ENCODE measurements at places on chromosomes 1 and 21. TPM values are rescaled to one million over a fixed set of nuclear protein-coding genes. Genes with fewer than 3 reads are reported as not detected.

DNA sequence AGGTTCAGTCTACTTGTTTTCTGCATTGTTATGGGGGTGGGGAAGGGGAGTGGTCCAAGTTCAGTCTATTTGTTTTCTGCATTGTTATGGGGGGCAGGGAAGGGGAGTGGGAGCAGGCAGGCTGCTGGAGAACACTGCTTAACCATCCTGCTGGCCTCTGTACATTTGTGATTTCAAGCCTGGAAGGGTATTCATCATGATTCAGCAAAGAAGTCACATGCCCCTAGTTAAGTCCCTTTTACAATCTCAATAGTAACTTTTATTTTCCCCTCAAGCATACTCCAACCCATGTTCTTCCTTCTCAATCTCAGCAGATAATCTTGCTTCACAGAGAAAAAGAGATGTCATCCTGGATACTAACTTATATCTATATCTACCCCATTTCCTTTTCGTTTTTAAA is 7.9 kb downstream of the LYST start:
- no peak overlapping the region for H3K27ac ChIP-seq

GRCh38 chr21:21412096-21412495 is 413.9 kb downstream of the NCAM2 start:
- no peaks in the 10 kb centered on the region for H3K4me1 ChIP-seq
- no peaks in the 10 kb centered on the region for H3K27me3 ChIP-seq
- DNase-seq = no peak
- H3K4me3 ChIP-seq = no peak overlapping the region

The CELA2A gene
- total RNA-seq = not detected

DNA sequence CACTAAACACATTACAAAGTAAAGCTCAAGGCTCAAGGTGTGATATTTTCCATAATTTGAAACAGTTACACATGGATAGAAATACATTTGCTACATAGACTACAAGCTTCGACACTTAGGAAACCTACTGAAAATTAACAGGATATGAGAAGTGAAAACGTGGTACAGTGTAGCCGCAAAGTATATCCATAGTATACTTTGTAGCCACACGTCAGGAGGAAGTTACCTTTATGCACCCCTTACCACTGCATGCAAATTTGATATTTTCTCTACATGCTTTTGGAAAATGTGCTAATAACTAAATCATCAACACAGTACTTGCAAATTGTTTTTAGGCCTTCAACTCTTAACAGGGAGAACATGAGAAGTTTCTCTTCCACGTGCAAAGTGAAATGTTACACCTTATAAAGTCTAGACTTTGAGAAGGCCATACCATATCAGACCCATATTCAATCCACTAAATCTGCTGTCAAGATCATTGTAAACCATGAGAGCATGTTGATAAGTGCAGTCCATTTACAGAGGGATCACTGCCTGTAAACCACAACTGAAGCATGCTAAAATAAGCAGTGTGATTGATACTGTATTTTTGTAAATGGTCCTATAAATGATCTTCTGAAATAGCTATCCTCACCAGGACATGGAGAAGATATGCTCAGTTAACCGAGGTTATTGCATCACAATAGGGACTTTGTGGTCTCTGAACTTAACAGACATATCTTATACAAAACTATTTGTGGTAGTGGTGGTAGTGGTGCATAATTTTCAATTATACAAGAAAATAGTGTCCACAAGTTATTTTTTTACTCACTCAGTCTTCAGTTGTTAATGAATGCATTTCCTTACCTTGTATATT is 64.7 kb downstream of the VAV3 start:
- H3K27ac ChIP-seq = no peak overlapping the region
- no peak overlapping the region for H3K4me3 ChIP-seq
- peaks cover 20% of the 10 kb centered on the region for H3K27me3 ChIP-seq
- H3K36me3 ChIP-seq = no peaks in the 10 kb centered on the region
- DNase-seq = no peak

DNA sequence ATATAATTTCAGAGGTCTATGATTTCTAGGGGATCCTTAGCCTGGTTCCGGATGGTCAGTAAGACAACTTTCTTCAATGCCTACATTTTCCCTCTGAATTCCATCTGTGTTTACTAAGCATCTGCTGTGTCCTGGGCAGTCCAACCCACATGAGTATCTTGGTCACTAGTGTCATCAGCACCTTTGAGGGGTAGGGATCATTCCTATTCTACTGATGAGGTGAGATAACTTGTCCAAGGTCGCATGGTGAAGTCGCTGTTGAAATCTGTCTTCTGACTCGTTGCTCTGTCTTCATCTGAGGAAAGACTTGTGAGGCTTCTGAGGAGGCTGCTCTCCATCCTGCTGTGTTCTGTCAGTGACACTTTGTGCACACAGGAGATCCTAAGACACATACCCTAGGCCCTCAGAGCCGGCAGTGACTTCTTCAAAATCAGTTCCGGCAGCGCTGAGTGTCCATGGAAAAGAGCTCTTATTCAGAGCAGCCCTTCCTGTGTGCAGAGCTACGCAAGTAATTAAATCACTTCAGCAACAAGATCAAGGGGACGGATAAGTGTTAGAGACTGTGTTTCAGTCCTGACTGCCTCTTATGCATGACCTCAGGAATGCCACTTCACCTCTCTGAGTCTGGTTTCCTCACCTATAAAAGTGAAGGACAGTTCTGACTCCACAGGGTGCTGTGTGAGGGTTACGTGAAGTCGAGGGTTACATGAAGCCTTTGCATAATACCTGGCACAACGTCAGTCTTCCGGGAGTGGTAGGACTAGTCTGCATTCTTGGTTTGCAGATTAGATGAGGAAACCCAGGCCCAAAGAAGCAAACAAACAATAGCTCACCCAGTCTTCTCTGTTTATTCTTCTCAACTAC is 28.4 kb downstream of the AK2 start:
- no peak overlapping the region for H3K4me3 ChIP-seq
- no peaks in the 10 kb centered on the region for H3K27me3 ChIP-seq
- H3K4me1 ChIP-seq = peaks cover 52% of the 10 kb centered on the region
- H3K27ac ChIP-seq = peak overlapping the region; percentile 61
- peaks cover 56% of the 10 kb centered on the region for H3K36me3 ChIP-seq

GRCh38 chr1:1079408-1080121 is 5.5 kb upstream of the RNF223 start:
- H3K36me3 ChIP-seq = peaks cover 39% of the 10 kb centered on the region
- H3K27ac ChIP-seq = peak overlapping the region; percentile 74
- H3K4me1 ChIP-seq = peaks cover 5% of the 10 kb centered on the region
- no peaks in the 10 kb centered on the region for H3K27me3 ChIP-seq
- peak overlapping the region; percentile 50 for H3K4me3 ChIP-seq

The AADACL4 gene
- total RNA-seq = not detected

DNA sequence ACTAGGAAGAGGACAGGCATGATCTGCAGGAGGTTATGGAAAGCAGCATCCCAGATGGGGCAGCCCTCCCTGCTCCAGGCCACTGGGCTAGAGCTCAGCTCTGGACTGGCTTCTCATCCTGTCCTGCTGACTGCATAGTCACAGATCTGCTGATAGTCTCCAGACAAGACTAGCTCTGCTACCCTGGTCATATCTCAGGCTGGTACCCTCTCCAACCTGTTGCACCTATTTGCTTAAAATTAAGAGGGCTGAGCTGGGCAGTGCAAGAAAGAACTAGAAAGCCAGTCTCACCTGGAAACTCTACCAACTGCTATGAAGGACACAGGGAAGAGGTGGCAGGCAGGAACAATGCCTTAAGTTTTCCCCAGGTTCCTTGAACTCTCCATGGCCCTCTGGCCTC is 40.4 kb downstream of the ITPKB start:
- peaks cover 11% of the 10 kb centered on the region for H3K36me3 ChIP-seq
- H3K4me1 ChIP-seq = peaks cover 8% of the 10 kb centered on the region
- no peaks in the 10 kb centered on the region for H3K27me3 ChIP-seq

DNA sequence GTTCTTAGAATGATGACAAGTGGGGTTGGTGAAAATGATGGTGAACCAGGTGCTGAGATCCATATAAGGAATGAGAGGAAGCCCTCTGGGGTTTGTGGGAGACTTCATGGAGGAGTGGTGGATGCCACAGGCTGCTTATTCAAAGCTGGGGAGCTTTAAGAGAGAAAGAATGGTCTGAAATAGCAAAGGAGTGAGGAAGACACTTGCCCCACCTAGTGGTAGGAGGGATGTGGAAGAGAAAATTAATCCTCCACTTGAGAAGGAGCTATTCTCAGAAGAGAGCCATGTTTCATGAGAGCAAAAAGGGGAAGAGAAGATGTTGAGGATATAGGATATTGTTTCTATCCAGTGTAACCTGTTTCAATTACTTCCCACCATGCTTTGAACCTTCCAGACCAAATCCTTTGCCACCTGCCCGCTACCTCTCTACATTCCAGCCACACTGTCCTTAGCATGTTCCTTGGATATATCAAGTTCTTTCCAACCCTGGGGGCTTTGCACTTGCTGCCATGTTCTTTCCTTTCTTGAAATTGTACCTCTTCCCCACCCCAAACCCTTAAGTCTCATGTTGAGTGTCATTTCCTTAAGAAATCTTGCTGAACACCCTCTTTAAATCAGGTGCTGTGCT is 19.6 kb upstream of the ZNF648 start:
- H3K27ac ChIP-seq = no peak overlapping the region
- H3K27me3 ChIP-seq = no peaks in the 10 kb centered on the region
- no peaks in the 10 kb centered on the region for H3K36me3 ChIP-seq

- H3K36me3 ChIP-seq = no peaks in the 10 kb centered on the region
- H3K4me1 ChIP-seq = no peaks in the 10 kb centered on the region
- no peak for DNase-seq
- H3K27ac ChIP-seq = no peak overlapping the region
- H3K27me3 ChIP-seq = no peaks in the 10 kb centered on the region
These were observed 525.6 kb downstream of the PTBP2 start for GRCh38 chr1:97247196-97247595.

The KIAA1614 gene
- total RNA-seq = 0.27 TPM

- DNase-seq = no peak
- H3K36me3 ChIP-seq = no peaks in the 10 kb centered on the region
- H3K27ac ChIP-seq = no peak overlapping the region
- H3K27me3 ChIP-seq = no peaks in the 10 kb centered on the region
- peaks cover 10% of the 10 kb centered on the region for H3K4me1 ChIP-seq
- H3K4me3 ChIP-seq = no peak overlapping the region
These were observed 196.7 kb downstream of the PBX1 start for GRCh38 chr1:164755690-164756089.

- H3K4me1 ChIP-seq = peaks cover 19% of the 10 kb centered on the region
- H3K4me3 ChIP-seq = peak overlapping the region; percentile 77
- no peak for DNase-seq
- H3K27me3 ChIP-seq = no peaks in the 10 kb centered on the region
These were observed 147 bp downstream of the CLSTN1 start for GRCh38 chr1:9823693-9823942.

DNA sequence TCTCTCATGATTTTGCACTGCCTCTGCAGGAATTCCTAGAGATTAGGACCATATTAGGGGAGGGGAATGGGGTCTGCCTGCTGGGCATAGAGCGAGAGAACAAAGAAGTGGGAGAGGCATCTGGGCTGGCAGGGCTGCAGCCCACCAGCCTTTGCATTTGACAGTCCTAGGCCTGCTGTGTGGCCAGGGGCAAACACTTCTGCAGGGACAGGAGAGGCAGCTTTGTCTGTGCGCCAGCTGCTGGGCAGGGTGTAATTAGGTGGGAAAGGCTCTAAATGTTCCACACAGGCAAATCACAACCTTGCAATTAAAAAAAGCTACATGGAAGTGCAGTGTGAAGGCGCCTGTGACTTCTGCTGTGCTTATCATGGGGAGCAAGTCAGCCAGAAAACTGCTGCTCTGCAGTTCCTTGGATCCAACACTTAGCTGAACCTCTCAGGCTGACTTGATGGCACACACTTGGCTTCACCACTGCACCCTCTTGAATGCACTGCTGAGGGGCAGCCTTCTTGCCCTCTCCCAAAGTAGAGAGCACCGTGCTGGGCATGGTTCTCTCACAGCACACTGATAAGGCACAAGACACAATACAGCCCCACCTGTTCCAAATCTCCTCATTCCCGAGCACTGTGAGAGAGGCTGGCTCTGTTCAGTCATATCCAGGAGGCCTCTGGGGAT is 73.6 kb upstream of the TLR5 start:
- no peak overlapping the region for H3K27ac ChIP-seq
- H3K4me1 ChIP-seq = peaks cover 10% of the 10 kb centered on the region
- no peaks in the 10 kb centered on the region for H3K27me3 ChIP-seq
- no peak overlapping the region for H3K4me3 ChIP-seq

DNA sequence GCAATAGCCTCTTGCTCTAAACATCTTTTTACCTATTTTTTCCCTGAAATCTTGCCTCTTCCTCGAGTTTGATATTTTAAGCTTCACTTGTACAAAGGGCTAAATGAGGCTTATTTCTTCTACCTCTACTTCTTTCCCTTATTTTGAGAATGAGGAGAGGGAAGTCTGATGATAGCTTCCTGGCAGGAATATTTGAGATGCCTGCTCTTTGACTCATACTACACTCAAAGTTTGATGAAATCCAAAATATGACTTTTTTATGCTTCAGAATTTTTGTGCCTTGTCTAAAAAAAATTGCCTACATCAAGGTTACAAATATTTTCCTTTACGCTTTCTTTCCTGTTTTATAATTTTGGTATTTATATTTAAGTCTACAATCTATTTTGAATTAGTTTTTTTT is 624.4 kb upstream of the PLXNA2 start:
- H3K27ac ChIP-seq = no peak overlapping the region
- H3K36me3 ChIP-seq = no peaks in the 10 kb centered on the region
- no peaks in the 10 kb centered on the region for H3K27me3 ChIP-seq
- H3K4me3 ChIP-seq = no peak overlapping the region

GRCh38 chr1:198387587-198387986 is 152.9 kb downstream of the ATP6V1G3 start:
- no peak overlapping the region for H3K27ac ChIP-seq
- H3K4me3 ChIP-seq = no peak overlapping the region
- H3K27me3 ChIP-seq = no peaks in the 10 kb centered on the region
- no peaks in the 10 kb centered on the region for H3K4me1 ChIP-seq
- H3K36me3 ChIP-seq = no peaks in the 10 kb centered on the region

The FAM229A gene
- 7.3 TPM for total RNA-seq

The PKN2 gene
- total RNA-seq = 82.8 TPM

- no peaks in the 10 kb centered on the region for H3K36me3 ChIP-seq
- H3K4me3 ChIP-seq = no peak overlapping the region
- DNase-seq = no peak
- H3K4me1 ChIP-seq = peaks cover 1% of the 10 kb centered on the region
- peaks cover 37% of the 10 kb centered on the region for H3K27me3 ChIP-seq
These were observed 77.2 kb upstream of the EFHD2 start for GRCh38 chr1:15332525-15332924.

DNA sequence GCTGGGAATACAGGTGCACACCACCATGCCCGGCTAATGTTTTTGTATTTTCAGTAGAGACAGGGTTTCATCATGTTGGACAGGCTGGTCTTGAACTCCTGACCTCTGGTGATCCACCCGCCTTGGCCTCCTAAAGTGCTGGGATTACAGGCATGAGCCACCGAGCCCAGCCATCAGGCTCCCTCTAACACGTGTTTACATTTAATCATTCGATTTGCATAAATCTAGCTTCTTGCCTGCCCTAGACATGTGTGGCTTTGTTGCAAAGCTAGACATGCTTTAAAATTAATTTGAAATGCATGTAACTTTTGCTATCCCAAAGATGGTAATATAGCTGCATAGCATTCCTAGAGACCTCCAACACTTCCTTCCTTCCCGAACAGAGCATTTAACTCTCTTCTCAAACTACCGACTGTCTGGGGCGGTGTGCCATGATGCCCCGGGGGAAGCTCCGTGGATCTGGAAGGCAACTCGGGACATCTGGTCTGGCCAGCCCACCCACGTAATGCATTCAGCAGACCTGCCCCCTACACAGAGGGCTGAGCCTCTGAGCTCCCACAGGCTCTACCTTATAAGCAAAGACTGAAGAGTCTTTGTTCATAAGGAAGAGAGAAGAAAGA is 34.6 kb upstream of the NID1 start:
- no peaks in the 10 kb centered on the region for H3K4me1 ChIP-seq
- H3K27me3 ChIP-seq = no peaks in the 10 kb centered on the region
- H3K36me3 ChIP-seq = peaks cover 12% of the 10 kb centered on the region
- no peak overlapping the region for H3K4me3 ChIP-seq

- no peaks in the 10 kb centered on the region for H3K27me3 ChIP-seq
- peak overlapping the region; percentile 58 for H3K4me3 ChIP-seq
- peaks cover 71% of the 10 kb centered on the region for H3K4me1 ChIP-seq
- peak overlapping the region; percentile 94 for H3K27ac ChIP-seq
- peaks cover 13% of the 10 kb centered on the region for H3K36me3 ChIP-seq
These were observed 21.6 kb upstream of the BCL10 start for GRCh38 chr1:85297855-85298629.
